ENCODE measurements at places on chromosomes 11 and 22.

GRCh38 chr11:10287140-10287539 lies 6.9 kb downstream of the SBF2 start:
- no peak for DNase-seq

- DNase-seq, result no peak
Measured at GRCh38 chr22:31106001-31106571, 1.3 kb downstream of the SELENOM start.

DNA sequence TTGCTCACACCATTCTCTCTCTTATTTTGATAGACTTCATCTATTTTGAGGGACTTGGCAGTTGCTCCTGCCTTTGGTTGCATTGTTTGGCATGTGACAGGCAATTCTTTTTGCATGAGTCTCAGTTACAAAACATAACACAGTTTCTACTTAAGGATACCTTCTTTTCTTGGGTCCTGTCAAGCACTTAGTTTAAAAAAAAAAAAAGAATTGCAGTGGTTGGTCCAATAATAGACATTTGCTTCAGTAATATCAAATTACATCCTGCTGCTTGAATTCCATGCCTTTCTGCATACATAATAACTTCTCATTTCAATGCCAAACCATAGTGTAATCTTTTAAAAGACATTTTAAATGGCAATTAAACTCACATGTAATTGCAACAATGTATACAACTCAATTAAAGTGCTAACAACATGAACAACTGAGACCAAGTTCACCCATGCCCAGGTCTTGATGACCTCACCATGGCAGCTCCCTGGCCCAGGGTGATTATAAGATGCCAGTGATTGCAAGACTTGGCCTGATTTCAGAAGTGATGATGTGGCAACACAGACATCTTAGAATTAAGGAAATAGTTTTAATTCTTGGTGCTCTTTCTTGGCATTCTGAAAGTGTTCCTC lies 32.2 kb upstream of the PLET1 start:
- DNase-seq, result peak; percentile 17

DNA sequence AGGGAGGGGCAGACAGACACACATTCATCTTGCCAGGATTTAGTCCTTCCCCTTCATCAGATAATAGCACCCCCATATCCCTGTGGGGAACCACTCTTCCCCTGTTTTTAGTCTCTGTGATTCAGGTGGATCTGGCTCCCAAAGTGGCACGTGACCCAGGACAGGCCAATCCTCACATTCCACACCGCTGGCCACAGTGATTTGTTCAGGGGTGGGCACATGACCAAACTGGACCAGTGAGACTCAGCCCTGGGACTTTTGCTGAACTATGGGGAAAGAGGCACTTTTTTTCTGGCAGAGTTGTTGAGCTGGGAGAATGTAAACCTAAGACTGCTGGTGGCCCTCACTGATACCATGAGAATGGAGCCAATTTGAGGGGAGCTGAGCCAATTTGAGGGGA lies 19.1 kb upstream of the KCNJ11 start:
- no peak for DNase-seq

DNA sequence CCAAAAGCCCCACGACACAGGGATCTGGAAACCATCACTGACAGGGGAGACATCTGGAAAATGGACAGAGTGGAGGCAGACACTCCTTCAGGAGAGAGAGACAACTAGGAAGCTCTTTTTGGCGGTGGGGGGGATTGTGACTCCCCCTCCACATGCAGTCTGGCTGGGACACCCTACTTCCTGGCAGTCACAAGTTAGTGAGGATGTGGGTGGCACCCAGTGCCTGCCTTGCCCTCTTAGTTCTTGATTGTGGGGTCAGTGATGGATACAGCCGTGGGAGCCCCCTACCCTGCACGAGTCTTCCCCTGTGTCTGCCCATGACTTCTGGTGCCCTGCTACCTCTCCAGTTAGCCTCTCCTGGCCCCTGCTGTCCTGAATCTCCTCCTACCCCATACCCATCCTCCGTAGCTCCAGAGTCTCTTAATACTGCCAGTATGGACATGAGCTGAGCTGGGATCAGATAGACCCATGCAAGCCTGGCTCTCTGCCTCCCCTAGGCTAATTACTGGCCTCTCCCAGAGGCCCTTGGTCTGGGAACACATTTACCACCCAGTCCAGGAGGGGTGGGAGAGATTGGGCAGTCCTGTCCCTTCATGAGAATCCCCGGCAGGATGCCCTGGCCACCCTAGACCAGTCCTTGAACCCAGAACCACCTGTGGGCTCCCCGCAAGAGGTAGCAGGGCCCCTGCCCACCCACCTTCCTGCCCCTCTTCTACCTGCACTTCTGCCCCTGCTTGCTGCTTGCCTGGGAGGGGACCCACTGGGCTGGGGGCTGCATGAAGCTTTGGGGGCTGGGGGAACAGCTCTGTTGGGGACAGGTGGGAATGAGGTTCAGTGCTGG lies 22.8 kb downstream of the RHBDD3 start:
- DNase-seq, result no peak

DNA sequence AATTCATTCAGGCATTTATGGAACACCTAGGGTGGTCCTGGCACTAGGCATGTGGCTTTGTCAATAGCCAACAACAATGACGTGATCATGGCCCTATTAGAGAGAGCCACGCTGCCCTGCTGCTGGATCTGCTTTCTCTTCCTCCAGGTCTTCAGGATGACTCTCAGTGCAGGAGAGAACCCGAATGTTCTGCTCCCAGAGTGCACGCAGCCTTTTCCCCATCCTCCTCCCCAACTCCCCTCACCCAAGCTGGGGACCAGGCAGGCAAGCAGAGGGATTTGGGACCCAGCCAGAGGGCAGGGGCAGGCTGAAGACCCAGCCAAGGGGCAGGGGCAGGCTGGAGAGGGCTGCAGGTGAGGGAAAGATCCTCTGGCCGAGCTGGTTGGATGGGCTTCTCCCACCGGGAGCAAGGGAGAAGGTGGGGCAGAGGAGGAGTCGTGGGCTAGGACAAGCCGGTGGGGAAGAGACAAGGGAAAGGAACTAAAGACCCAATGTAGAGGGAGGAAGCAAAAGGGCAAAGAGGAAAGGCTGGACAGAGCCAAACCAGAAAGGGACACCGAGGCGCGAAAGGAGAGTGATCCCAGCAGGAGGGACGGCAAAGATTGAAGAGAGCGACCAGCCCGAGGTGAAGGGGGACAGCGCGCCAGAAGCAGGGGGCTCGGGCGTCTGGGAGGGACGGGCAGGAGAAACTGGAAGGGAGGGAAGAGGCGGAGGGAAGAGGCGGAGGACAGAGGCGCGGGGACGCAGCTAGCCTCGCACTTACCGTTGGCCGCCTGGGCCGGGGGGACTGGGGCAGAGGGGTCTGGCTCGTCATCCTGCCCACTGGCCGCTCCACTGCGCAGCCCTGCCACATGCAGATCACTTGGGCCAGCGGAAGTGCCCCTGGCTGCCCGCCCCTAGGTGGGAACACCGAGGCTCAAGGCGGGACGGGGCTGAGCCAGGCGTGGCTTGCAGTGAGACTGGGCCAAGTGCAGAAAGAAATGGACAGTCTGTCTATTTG lies at the start of gene KCTD14:
TSS of gene KCTD14 (minus strand) at position 880 of the 1,000 bp plus-strand sequence. CDS start at position 853, 27 bp downstream.
- DNase-seq, result peak; percentile 62

DNA sequence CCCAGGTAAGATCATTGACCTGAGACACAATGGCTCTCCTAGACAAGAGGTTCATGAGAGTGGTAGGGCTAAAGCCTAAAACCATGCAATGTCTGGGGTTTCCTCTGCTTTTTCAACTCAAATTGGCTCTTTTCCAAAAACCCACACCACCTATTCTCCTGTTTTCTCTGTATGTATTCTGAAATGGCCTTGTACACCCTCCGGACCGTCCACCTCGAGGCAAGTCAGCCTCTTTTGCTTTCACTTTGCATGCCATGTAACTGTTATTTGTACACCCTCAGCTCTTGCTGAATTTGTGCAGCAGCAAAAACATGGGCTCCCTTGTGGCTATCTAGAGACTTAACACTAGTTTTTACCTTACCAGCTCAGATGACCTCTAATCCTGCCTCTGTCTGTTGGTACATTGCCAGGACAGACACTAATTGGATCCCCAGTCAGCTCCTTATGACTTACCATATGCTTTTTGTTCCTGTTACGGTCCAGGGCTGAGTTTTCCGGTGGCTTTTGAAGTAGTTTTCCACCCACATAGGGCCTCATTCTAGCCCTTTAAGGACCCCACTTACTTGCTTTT lies 288.0 kb downstream of the SBF2 start:
- DNase-seq, result no peak

- no peak for DNase-seq
Measured at GRCh38 chr11:92580908-92581307, 356.3 kb downstream of the FAT3 start.

DNA sequence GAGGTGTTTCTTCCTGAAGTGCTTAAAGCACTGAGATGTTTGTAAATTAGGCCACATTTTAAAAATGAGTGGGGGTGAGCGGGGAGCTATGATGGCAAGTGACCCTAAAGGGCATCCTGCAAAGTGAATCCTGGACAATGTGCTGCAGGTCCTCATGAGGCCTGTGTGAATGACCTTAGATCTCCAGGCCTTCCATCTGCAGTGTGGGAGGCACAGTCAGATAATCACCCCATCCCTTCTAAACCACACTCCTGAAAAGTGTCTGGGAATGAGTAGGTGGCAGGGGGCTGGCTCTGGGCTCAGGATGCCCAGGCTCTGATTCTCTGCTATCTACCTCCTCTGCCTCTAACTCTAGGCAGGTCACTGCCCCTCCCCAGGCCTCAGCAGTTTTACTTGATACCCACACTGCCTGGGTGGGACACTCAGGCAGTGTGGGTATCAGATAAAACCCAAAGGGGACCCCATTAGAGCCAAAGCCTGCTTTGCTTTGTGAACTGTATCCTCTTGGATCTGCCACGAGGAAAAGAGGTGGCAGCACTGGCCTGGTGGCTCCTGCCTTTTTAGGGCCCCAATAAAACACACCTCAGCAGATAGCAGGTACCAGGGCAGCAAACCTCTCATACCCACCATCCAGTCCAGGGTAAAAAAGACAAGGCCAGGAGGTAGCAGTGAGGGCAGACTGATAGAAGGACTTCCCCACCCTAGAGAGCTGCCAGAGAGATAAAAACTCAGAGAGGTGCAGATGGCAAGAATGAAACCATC lies 10.5 kb downstream of the STARD10 start:
- no peak for DNase-seq

DNA sequence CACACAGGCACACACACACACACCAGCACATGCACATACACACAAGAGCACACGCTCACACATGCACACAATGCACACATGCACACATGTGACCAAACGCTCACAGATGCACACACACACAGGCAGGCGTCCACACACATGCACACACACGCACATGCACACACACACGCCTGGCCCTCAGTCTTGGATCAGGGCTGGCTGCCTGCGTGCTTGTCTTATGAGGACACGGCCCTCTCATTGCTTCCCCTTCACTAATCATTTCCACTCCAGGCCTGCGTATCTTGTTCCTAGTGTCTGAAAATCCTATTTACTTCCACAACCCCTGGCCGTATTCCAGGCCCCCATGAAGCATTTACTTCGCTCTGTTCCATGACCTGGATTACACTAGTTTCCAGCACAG lies 740.5 kb downstream of the BRD1 start:
- DNase-seq, result peak; percentile 92

DNA sequence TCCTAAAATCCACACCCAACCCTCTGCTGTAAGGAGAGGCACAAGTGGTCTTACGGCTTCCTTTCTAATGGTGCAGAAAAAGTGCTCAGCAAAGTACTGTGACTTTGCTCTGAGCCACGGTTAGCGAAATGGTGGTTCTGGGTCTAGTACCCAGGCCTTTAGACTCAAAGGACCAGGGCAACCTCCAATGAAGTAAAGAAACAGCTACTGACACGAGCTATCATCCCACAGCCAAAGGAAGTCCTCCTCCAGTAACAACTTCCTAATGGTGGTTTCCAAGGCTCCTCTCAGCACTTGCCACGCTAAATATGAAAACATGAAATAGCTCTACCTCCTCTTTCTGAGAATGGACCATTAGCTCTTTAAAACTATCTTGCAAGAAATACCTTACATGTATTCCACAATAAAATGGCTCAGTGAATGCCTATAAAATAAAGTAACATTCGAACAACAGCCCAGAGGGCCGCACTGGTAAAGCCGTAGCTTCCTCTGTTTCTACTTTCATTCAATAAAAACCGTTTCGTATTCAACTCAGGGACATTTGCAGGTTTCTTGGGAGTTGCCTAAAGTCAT lies 122.4 kb downstream of the ETS1 start:
- no peak for DNase-seq

DNA sequence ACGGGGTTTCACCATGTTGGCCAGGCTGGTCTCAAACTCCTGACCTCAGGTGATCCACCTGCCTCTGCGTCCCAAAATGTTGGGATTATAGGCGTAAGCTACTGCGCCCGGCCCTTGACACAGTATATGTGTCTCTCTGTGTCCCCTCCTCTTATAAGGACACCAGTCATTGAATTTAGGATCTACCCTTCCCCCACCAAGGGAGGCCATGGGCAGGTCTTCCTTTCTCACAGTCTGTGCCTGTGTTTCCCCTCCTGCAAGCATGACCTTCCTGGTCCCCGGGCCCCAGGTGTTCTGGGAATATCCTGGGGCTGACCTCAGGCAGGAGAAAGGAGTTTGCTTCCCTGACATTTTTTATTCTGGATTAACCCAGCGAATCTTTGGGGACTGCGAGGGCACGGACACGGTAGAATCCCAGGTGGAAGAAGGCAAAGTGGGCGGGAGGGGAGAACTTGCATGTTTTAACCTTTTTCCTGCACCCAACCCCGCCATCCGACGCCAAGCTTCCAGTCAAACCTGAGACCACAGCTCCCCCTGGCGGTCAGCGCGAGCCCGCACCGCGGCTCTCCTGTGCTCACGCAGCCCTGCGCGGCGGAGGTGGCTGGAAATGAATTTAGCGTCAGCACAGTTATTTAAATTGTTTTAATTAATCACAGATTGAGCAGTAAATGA lies 42.1 kb upstream of the ISX start:
- peak; percentile 85 for DNase-seq
